ENCODE measurements at places on chromosomes 12 and 14.

- no peak for DNase-seq
These were observed 267.7 kb downstream of the SLC6A15 start for GRCh38 chr12:84644908-84645307.

DNA sequence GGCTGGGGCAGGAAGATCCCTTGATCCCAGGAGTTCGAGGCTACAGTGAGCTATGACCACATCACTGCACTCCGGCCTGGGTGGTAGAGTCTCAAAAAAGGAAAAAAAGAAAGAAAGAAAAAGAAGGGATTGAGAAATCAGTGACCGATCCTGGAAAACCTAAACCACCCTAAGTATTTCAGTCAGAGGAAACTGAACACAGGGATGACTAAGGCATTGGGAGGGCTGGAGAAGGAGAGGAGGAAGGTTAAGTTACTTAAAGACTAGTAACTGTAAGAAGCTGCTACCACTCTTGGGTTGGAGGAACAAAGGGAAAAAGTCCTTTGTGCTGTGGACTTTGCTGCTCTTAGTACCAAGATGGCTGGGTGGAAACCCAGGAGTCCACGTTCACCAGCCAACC, 10.6 kb downstream of the HHIPL1 start:
- DNase-seq: no peak

DNA sequence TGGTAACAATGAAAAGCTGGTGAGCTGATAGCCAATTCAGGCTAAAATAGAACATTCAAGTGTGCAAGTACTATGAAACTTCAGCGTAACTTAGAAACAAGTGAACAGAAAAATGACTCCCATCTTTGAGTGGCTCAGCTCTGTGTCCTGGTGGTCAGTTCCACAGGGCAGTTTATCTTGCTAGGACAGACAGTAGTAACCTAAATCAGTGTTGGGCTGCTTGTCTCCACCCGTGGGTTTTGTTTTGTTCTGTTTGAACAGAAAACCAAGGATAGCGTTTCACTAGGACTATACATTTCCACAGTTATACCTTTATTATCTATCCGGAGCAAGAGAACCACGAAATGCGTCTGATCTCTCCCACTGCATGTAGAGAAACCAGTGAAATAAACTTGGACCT, 467.8 kb downstream of the EGLN3 start:
- DNase-seq: no peak

- DNase-seq: no peak
These were observed 14.4 kb upstream of the SPSB2 start for GRCh38 chr12:6887460-6887859.

GRCh38 chr12:102487226-102487625, 6.9 kb upstream of the IGF1 start:
- no peak for DNase-seq

DNA sequence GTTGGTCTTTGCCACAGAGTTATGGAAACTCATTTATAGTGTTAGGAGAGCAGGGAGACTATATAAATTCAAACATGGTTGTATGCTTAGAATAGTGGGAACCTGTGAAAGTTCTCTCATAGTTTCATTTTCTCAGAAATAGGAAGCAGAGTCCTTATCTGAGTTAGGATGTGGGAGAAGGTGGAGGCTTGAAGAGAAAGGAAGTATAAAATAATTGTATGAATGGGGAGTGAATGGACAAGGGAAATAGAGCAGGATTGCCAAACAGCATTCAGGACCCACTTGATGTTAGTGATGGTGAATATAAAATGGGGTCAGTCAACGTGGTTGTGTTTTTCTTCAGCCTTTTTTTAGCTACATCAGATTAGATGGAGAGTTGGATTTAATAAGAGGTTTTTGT, 34.0 kb upstream of the TPH2 start:
- DNase-seq: no peak

DNA sequence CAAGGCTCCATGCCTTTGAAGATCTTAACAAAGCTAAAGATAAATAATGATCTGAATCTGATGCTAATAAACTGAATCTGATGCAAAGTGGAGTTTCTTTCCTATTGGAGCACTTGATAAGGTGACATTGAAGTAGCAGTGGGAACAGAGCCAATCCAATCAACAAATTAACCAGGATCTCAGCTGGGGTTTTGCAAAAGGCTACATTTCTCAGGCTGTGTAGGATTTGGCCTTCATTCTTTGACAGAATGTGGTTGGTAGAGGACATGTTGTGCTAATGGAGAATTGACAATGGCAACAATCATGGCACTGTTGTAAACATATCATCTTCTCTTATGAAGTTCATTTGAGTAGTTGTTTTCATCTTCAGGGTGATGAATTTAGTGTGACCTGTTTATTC, 164.9 kb downstream of the CCDC91 start:
- no peak for DNase-seq

GRCh38 chr14:61718039-61718438, 22.7 kb downstream of the HIF1A start:
- DNase-seq: no peak

GRCh38 chr12:131381716-131382430, 329.0 kb upstream of the SFSWAP start:
- DNase-seq: no peak

DNA sequence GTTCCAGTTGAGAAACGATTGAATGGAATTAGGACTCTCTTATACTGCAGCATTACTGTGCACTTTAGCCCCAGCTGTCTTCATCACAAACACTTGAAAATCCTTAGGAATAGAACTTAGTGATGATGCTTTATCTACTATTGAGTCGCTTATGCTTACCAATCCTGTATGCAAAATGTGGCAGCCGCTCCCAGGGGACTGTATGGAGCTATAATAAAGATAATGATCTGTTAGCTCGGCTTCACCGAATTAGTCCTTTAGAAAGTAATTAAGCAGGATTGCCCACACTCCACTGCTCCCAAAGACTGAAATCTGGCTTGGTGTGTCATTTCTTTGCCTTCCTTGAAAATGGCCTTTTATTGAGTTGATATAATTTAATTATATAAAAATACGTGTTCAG, 10.6 kb downstream of the EML1 start:
- no peak for DNase-seq

DNA sequence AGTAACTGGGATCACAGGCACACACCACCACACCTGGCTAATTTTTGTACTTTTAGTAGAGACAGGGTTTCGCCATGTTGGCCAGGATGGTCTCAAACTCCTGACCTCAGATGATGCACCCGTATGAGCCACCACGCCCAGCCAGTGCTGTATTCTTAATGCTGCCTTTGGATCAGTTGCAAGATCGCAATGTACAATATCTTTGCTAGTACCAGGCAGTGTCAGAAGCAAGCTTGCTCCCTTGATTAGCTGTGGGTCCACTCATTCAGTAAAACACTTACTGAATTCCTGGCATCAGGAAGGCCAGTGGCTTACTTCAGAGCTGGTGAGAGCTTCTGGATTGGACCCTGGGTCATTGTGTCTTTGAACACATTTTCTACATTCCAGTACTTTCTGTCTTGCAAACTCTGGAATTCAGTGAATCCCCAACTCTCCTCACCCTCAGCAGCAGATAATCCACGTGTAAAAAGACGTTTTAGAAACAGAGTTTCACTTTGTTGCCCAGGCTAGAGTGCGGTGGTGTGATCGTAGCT, 1183.7 kb downstream of the AACS start:
- DNase-seq: no peak

GRCh38 chr12:115571446-115571845, 706.0 kb downstream of the MED13L start:
- DNase-seq: no peak

- no peak for DNase-seq
These were observed 368.7 kb downstream of the TMEM132D start for GRCh38 chr12:129534966-129535750.

DNA sequence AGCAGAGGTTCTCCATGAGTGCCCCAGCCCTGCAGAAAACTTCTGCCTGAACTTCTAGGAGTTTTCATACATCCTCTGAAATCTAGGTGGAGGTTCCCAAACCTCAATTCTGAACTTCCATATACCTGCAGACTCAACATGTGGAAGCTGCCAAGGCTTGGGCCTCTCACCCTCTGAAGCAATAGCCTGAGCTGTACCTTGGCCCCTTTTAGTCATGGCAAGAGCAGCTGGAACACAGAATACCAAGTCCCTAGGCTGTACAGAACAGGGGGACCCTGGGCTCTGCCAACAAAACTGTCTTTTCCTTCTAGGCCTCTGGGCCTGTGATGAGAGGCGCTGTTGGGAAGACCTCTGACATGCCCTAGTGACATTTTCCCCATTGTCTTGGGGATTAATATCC, 494.3 kb upstream of the FOXG1 start:
- DNase-seq: no peak

GRCh38 chr14:22472935-22473854, 115.8 kb downstream of the DAD1 start:
- DNase-seq: no peak

GRCh38 chr12:70508178-70508577, 129.1 kb downstream of the PTPRB start:
- no peak for DNase-seq

DNA sequence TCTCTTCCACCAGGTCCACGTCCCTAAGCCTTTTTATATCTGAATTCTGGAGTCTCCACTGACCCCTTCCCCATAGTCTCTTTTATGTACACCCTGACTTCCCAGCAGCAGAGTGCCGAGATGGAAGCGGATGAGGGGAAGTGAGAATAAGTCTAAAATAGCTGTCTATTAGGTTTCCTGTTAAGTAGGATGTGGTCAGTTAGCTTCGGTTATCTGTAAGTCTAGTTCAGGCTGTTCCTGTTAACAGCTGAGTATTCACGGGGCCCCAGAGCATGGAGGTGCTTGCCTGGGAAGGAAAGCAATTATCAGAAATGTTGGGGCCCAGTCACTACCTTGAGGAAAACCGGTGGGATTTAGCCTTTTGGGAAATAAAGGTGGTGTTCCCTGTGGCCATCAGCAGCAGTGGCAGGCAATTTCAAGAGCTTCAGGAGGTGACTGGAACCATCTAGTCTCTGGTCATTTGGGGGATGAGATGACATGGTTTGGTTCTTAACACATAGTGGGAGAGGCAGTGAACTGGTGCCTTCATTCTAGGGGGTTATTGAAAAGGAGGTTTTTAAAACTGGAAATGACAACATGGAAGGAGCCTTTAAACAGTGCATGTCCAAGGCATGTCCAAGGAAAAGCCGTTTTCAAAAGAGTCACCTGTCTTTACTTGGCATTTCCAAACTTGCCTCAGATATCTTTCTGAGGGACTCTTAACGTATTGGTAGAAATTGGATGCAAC, 21.8 kb downstream of the CHST11 start:
- DNase-seq: no peak

GRCh38 chr12:10582704-10583103, 30.7 kb downstream of the MAGOHB start:
- DNase-seq: no peak

- no peak for DNase-seq
These were observed 74.2 kb downstream of the NOC4L start for GRCh38 chr12:132218527-132218875.

DNA sequence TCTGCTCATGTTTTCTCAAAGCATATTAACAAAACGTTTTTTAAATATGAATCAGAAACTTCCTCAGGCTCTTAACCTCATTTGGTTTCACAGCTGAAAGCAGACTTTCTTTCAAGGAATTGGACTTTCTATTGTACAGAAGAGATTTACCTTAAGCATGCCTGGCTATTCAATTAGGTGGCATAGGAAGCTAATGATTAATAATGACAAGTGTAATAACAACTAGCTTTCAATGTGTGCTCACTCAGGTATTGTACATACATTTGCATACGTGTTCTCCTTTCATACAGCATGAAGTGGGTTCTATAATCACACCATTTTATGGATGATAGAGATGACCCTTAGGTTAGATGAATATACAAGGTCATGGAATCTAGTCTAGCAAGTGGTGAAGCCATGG, 115.7 kb downstream of the ANO6 start:
- no peak for DNase-seq

DNA sequence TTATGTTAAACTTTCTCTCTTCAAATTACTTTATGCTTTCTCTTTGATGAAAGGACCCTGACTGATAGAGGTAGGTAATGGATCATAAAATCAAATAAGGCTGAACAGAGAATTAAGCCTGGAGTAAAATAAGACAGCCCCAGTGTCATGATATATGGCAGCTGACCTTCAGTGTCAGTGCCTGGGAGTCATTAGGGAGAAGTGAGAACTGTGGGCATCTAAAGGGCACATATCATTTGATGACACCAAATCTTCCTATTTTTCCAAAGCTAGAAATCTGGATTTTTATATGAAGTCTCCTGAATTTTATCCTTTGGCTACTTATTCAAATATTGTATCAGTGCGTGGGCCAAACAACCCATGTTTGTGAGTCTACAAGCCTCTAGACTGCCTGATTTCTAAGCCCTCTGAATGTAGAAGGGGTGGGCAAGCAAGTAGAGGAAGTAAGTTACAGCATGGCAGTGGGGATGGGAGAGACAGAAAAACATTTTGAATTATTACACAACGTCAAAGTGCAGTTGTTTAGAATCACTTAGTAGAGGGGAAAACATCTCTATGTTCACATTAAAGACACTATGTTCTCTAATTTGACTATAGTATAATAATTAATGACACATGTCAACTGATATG, 10.0 kb downstream of the SLC39A9 start:
- DNase-seq: no peak

DNA sequence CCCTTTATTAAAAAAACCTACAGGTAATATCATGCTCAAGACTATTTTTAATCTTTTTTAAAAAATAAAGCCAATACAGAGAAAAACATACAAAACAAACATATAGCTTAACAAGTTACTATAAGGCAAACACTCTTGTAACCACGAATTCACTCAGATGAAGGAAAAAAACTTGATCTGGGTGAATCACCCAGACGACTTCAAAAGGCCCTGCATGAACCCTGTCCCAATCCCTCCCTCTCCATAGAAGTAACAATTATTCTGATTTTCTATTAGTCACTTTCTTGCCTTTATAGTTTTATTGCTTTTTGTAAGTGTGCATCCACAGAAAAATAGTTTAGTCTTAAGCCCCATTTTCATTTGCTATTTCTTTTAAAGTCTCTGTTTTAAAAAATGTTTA, 72.6 kb downstream of the LRP6 start:
- DNase-seq: no peak

DNA sequence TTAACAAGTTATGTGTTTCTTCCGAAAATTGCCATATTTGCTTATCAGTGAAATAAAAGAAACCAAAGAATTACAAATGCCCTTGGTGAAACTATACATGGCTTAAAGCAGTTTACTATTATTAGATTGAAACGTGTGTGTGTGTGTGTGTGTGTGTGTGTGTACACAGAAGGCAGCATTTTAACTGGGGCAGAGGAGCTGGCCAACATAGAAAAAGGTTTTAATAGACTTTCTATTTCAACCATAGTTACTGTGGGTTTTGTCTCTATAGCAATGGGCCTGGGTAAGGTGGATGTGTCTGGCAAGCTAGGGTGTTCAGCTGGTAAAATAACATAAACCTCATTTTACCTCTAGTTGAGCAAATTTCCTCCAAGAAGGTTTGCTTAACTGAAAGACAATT, 6.5 kb downstream of the PRICKLE1 start:
- no peak for DNase-seq

DNA sequence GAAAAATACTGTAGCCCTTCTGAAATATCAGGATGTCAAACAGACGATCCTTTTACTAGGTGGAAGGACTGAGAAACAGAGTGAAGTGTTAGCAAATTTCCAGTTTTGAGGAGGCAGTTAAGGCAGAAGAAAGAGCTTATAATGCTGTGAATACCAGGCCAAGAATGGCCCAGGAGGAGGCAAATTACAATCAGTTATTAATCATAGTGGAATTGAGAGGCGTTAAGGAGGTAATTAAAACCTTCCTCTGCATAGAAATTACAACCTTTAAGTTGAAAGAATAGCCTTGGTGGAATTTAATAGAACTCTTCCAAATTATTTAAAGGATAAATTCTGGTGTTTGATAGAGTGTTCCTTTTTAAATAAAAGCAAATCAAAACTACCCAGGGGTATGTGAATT, 590.9 kb upstream of the SEL1L start:
- DNase-seq: no peak

- no peak for DNase-seq
These were observed 26.3 kb upstream of the TC2N start for GRCh38 chr14:91893669-91894068.

Measured in tibial artery (tissue), 4 donors.